ENCODE measurements at places on chromosomes 3 and 15.

GRCh38 chr15:82894971-82895520 lies 57.5 kb downstream of the HOMER2 start:
- peak; percentile 21 for DNase-seq

DNA sequence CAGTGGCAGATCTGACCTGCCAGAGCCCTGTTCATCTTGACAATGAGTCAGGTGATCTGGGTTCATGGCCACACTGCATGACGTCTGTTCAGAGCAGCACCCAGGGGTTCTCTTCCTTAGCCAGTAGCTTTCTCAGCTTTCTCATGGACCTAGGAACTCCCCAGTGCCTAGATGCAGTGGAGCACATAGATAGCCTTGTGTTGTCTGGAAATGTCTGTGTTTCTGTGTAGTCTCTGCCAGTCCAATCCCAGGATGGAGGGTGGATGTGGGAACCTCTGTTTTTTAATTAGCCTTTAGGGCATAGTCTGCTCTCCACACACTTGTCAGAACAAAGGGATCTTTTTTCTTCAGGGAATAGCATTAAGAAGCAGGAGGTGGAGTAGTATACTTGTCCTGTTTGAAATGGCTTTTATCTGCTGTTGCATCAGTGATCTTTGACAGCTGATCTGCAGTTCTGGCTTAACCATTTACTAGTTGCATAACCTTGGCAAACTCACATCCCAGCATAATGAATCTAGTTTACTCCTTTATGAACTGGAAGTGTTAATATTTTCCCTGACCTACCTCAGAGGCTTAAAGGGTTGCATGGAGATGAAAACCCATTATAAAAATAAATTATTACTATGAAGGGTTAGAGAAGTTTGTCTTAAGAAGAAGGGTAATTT lies 16.1 kb upstream of the CACNA1D start:
- DNase-seq = no peak

DNA sequence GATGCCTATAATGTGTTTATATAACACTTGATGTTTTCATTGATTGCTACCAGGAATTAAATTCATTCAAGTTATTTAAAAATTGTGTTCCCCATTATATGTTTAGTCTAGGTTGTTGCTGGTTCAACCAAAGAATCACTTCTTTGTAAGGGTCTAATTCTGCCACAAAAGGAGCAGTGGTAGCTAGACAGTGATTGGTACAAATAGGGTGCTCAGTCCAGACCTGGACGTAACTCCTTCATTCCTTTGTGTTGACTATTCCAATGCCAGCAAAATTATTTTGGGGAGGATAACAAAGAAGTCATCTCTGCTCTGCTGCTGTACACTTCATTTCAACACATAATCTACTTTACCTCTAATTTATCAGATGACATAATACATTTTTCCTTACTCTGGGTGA lies 1.2 kb downstream of the CHMP2B start:
- no peak for DNase-seq

DNA sequence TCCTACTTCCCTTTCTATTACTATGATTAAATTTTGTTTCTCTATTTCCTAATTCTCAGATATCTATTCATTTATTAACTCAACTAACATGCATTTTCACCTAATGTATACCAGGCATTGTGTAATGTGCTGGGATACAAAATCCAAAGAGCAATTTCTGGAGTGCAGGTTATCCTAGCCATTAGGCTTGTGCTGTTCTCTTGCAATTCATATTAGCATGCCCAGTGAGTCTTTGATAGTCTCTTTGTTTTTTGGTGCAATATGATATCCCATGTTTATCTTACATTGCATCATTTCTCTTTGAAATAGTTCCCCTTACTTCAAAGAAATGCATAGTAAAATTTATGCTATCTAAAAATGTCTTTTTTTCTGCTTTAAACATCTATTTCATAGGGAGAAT lies 13.9 kb upstream of the DPPA4 start:
- DNase-seq = no peak

DNA sequence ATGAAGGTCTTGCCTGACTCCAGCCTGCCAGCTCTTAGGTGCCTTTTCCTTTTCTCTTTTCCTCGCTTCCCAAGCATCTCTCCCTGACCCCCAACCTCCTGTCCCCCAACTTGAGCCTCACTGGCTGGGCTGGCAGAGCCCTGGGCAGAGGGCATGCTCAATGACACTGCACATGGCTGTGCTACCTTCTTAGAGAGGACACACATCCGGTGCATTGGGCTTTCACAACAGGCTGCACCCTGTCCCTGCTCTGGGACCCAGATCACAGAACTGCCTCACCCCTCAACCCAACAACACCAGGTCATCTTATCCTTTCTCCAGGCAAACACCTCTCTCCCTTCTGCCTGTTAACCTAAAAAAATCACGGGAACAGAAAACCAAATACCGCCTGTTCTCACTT lies 7.5 kb upstream of the ANKDD1A start:
- DNase-seq = no peak

DNA sequence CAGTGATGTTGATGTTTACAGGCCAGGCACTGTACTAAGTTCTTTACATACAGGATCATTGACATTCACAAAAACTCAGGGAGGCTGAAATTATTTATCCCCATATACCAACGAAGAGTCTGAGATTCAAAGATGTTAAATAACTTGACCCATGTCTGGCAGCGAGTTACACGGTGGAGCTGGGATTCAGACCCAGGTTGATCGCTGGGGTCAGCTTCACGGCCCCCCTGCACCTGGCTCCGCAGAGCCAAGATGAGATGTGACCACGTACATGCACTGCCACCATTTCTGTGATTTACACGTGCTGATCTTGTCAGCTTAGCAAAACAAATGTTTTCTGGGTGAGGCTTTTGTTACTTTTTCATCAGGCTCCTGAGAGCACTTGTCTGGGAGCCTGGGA lies 109.8 kb downstream of the EEFSEC start:
- DNase-seq = peak; percentile 26

GRCh38 chr3:82475306-82475705 lies 713.9 kb upstream of the GBE1 start:
- DNase-seq = no peak

DNA sequence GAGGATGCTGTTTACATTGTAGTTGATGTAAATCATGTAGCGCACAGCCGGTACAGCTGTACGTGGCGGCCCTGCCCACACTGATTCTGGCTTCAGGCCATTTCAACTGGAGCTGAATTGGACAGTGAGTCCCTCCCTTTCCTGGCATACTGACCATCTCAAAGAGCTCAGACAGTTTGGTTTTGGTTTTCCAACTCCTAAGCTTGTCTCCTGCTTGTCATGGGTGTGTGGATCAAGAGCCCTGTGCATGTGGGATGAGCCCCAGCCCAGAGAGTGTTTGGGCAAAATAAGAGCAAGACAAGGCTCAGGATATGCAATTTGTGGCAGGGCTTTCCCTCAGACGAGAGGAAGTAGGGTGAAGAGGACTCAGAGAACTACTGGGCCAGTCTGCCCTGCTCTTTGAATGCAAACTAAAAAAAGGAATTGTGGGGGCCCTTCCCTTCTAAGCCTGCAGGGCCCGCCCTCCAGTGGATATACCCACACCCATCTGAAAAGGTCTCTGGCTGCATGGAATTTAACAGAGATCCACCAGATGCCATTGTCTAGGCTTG lies 13.3 kb downstream of the ITGA11 start:
- no peak for DNase-seq

- no peak for DNase-seq
These were observed 1.4 kb downstream of the CCDC32 start for GRCh38 chr15:40563426-40563825.

- DNase-seq = no peak
These were observed 7.8 kb upstream of the ICE2 start for GRCh38 chr15:60486742-60487141.

- DNase-seq = no peak
These were observed 111.2 kb upstream of the NANOGP8 start for GRCh38 chr15:35196273-35196672.

- DNase-seq = peak; percentile 52
These were observed 30.2 kb upstream of the ZNF609 start for GRCh38 chr15:64430000-64430735.

DNA sequence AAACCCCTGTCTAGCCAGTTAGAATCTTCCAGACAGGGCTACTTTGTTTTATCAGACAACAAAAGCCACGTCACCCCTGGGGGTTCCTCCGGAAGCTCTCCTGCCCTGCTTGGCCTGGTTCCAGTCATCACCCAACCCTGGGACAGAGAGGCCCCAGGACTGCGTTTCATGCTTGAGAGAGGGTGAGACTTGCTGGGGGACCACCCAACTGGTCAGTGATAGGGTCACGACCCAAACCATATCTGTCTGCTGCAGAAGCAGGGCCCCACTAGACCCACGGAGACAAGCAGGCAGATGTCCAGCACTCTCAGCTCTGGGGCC lies 1.2 kb downstream of the NT5DC2 start:
- DNase-seq = no peak

GRCh38 chr3:14806641-14807263 lies 12.0 kb upstream of the FGD5 start:
- no peak for DNase-seq

- DNase-seq = no peak
These were observed 110.8 kb upstream of the NSMCE3 start for GRCh38 chr15:29380466-29380865.

DNA sequence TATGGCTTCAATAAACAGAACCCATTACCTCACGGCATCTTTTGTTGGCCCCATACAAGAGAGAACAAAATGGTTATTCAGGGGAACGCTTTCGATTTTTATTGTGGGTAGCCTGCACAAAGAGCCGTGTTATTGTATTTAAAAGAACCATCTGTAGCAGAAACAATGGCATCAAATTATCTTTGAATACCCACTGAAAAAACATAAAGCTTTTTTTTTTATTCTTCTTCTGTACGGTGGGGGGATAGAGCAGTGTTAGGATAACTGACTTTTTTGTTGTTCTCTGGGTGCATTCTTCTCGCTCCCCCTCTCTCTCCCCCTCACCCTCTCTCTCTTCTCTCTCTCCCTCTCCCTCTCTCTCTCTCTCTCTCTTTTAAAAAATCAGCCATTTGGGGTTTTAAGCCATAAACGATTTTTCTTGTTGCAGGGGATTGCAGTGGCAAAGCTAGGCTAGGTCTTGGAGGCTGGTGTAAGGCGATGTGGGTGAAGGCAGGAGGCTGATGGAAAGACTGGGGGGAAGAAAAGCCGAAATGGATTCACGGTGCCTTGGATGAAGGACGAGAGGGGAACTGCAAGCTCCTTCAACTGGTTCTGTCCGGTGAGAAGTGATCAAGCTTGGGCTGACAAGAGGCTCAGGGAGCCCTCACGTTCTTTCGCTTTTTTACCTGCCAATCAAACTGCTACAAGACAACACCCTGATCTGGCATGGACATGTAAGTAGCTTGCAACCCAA lies 12.4 kb upstream of the SOX2 start:
- DNase-seq = peak; percentile 60

DNA sequence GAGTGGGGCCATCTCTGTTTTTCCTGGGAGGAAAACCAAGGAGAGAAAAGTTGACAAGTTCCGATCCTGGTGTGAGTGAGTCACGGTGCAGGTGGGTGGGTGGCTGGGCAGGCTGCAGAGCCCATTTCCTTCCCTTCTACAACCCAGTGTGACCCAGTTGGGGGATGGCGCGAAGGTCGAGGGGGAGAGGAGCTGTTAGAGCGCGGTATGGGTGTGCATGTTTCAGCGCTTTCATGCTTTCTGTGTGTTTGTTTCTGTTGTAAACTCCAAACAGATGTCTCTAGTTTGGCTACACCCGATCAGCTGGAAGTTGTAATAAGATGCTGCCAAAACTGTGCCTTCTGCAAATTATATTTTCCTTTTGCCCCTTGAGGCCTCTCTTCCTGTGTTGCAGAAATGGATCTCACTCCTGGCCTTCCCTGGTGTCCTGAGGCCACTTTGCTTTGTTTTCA lies 3.8 kb downstream of the FAM43A start:
- DNase-seq = no peak

GRCh38 chr15:68676926-68677325 lies 98.1 kb downstream of the CORO2B start:
- DNase-seq = no peak

DNA sequence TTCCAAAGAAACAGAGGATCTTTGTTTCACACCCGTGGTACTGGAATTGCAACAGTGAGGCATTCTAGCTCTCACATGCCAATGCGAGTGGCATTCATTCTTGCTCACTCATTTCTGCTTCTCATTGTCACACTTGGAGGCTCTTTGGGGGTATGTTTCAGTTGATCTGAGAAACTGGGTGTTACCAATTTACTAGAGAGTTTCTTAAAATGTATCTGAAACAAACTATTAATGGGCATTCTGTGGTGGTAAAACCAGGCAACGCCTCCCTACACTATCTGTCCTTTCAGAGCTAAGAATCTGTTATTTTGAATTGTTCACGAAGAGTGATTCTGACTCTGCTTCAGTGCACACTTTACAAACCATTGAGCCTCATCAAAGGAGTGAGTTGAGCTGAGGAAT lies 140.6 kb upstream of the BHLHE40 start:
- no peak for DNase-seq

GRCh38 chr15:60212536-60212935 lies 185.2 kb downstream of the ANXA2 start:
- no peak for DNase-seq

GRCh38 chr15:62593681-62594399 lies 428.8 kb upstream of the C2CD4B start:
- DNase-seq = no peak

DNA sequence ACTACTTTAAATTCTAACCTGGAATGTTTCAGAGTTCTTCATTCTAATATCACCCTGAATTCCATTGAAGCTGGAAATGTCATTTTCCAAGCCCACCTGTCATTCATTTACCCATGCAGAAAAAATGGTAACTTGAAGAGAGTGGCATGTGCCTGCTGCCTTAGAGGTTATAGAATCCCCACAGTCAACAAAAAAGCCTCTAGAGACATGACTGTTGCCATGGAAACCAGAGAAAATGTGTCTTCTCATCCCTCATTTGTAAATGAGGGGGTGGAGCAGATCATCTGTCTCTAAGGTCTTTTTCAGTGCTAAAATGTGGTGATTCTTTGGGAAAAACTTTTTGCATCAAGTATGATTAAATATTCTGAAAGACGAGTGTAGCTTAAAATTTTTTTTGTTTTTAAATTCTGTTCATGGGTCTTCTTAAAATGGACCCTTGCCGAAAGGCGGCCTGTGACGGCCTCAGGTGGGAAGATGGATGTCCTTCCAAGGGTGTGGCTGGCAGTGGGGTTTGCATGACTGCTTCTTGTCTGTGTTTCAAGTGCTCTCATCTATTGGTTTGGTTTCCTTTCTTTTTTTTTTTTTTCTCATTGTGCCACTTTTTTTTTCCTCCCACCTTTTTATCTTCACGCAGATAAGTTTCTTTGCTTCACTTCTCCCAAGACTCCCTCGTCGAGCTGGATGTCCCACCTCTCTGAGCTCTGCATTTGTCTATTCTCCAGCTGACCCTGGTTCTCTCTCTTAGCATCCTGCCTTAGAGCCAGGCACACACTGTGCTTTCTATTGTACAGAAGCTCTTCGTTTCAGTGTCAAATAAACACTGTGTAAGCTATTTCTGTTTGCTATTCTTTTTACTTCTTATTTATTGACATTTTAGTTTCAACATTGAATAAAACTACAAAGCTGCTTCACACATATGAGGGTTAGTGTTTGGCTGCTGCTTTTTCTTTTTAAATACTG lies 23.0 kb downstream of the TPM1 start:
- no peak for DNase-seq

DNA sequence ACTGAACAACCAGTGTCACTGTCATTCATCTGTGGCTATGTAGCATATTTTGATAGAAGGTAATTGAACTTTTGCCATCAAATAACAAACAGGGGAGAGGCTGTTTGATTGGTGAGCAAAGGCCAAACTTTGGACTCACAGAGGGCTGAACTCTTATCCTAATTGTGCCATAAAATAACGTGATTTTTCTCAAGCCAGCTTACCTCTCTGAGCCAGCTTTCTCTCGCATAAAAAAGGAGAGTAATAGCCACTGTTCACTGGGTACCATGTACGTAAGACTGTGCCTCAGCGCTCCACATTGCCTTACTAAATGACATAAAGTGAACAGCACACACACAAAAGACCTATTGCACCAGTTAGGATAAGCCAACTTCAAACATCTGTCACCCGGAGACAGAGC lies 216.9 kb downstream of the LRTM1 start:
- no peak for DNase-seq

Measured in H1 (cell line).